ENCODE measurements at places on chromosomes 13 and 19. TPM values are rescaled to one million over a fixed set of nuclear protein-coding genes. Genes with fewer than 3 reads are reported as not detected.

TLE2 gene
- 7.2 TPM for total RNA-seq

MTRF1 gene
- total RNA-seq: 8.7 TPM

GJA3 gene
- 1.7 TPM for total RNA-seq

OR7A5 gene
- total RNA-seq: not detected

ZNF784 gene
- 4.2 TPM for total RNA-seq

SULT2B1 gene
- not detected for total RNA-seq

SCEL gene
- total RNA-seq: 0.17 TPM

GPR183 gene
- total RNA-seq: not detected

F2RL3 gene
- total RNA-seq: 0.19 TPM

FXYD7 gene
- total RNA-seq: not detected

C19orf67 gene
- total RNA-seq: not detected

PKN1 gene
- 52.4 TPM for total RNA-seq
